GM13977 (cell line): ENCODE measurements at places on chromosomes 7 and 10.

DNA sequence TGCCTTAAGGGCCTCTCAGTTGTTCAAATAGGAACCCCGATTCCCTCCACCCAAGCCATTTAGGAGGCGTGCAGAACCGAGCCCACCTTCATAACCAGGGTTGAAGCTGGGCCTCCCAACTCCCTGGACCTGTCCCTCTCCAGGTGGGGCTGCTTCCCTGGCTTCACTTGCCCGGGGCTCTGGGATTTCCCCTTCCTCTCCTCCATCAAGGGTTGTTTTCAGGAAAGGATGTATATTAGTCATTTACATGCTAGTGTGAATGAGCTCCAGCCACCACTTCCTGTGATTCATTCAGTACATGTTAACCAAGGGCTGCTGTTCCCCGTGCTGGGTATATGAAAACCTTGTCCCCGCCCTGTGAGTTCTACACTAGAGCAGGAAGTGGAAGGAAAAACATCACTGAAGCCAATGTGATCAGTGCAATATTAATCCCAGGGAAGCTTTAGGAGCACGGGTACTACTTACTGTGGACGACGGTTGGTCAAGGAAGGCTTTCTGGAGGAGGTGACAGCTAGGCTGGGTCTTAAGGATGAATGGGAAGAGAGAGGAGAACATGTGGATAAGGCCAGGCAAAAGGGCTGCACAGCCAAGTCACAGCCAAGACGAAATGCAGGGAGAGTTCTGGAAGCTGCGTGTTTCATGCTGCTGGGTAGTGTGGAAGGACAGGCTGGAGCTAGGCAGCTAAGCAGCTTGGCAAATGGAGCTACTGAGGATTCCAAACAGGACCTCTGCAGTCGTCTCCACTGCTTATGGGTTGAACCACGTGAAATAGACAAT lies 150.1 kb upstream of the SHH start:
- no peak for DNase-seq

- DNase-seq: no peak
Measured at GRCh38 chr7:31107106-31108090, 55.3 kb downstream of the ADCYAP1R1 start.

DNA sequence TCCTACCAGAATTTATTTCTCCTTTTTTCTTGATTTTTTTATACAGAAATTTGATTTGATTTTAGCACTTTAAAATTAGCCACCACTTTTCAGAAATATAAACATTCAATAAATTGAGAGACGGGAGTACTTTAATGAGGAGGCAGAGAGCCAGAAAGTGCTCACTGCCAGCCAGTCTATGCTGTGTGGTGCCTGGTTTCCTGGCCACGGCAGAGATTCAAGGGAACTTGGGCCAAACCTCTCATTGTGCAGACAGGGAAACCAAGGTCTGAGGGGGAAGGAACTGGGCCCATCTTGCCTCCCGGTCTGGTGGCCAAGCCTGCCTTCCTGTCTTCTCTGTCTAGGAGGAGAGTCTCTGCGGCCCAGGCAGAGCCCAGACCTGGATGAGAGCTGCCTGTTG lies 25.9 kb downstream of the ADAMTS14 start:
- DNase-seq: no peak

DNA sequence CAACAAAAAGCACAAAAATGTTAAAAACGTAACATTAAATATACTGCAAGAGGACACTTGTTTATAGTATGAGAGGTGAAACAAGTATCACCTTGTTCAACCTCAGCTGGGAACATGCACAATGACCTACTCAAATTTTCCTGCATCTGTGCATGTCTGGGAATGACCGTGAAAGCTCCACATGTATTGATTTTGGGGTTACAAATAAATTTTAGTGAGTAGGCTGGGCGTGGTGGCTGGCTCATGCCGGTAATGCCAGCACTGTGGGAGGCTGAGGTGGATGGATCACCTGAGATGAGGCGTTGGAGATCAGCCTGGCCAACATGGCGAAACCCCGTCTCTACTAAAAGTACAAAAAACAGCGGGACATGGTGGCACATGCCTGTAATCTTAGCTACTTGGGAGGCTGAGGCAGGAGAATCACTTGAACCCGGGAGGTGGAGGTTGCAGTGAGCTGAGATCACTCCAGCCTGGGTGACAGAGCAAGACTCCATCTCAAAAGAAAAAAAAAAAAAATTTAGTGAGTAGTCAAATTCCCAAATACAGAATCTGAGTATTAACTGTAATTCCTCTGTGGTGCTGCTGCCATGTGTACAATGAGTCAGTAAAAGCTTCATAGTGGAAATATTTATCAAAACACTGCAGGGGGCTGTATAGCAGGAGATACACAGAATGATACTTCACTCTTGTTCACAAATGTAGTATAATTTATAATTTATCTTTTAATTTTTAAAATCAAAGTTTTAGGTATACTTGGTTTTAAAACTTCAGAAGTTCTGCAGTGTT lies 41.1 kb downstream of the SUGCT start:
- no peak for DNase-seq

- peak; percentile 17 for DNase-seq
Measured at GRCh38 chr7:69738396-69738951, 140.2 kb downstream of the AUTS2 start.

- DNase-seq: no peak
Measured at GRCh38 chr7:73858807-73859206, 2.2 kb upstream of the TMEM270 start.

DNA sequence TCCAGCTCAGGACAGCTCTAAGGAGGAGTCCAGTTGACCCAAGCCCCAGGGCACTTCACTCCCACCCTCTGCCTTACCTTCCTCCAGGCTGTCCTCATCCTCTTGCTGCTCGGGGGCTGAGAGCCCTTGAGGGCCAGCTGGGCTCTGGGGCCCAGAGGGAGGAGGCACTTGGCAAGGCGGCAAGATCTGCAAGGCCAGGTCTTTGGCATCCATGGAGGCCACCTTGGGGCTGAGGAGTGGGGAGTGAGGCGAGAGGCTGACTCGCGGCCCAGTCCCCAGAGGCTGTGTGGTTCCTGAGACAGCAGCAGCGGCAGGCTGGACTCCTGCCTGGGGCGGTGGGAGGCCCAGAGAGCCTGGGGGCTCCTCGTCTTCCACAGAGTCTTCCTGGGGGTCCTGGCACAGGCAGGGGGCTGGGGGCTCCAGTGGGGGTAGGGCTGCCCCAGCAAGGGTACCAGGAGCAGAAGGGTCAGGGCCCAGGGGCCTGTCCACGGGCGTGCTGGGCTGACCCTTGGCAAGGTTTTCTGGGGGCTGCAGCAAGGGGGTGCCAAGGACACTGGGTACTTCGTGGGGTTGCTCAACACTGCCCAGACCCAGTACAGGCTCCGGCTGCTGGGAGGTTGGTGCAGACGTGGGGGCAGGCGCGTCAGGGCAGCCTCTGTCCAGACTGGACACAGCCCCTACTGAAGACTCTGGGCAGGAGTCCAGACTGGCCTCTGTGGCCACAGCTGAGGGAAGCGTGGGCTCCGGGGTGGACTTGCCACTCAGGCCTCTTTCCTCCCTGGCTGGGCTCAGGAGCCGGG lies 6.5 kb downstream of the NACAD start:
- DNase-seq: no peak

GRCh38 chr7:35374858-35375257 lies 121.0 kb upstream of the TBX20 start:
- no peak for DNase-seq

DNA sequence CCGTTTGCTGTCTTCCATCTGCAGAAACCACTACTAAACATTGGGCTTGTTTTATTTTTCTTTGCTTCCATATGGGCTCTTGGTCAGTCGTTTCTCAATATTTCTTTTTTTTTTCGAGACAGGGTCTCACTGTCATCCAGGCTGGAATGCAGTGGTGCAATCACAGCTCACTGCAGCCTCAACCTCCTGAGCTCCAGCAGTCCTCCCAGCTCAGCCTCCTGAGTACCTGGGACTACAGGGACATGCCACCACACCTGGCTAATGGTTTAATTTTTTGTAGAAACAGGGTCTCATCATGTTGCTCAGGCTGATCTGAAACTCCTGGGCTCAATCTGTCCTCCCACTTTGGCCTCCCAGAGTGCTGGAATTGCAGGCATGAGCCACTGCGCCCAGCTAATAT lies 163.1 kb downstream of the LYZL1 start:
- no peak for DNase-seq

- DNase-seq: no peak
Measured at GRCh38 chr7:30817371-30817767, 46.2 kb downstream of the MINDY4 start.

GRCh38 chr10:124605001-124605370 lies 139.2 kb downstream of the FAM53B start:
- DNase-seq: no peak

DNA sequence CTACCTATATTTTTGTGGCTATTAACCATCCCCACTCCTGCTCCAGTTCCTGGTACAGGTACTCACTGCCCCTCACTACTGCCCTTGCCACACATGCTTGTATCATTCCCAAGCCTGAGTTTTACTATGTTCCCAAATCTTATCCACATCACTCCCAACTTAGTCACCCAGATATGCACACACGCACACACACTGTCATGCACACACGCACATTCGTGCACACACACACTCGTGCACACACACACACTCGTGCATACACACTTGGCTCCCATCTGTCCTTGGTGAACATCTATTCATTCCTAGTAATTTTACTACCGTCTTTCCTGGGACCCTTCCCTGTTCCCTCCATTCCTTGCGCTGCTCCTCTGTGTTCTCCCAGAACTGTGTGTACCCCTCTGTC lies 287.2 kb upstream of the RNF32 start:
- no peak for DNase-seq

DNA sequence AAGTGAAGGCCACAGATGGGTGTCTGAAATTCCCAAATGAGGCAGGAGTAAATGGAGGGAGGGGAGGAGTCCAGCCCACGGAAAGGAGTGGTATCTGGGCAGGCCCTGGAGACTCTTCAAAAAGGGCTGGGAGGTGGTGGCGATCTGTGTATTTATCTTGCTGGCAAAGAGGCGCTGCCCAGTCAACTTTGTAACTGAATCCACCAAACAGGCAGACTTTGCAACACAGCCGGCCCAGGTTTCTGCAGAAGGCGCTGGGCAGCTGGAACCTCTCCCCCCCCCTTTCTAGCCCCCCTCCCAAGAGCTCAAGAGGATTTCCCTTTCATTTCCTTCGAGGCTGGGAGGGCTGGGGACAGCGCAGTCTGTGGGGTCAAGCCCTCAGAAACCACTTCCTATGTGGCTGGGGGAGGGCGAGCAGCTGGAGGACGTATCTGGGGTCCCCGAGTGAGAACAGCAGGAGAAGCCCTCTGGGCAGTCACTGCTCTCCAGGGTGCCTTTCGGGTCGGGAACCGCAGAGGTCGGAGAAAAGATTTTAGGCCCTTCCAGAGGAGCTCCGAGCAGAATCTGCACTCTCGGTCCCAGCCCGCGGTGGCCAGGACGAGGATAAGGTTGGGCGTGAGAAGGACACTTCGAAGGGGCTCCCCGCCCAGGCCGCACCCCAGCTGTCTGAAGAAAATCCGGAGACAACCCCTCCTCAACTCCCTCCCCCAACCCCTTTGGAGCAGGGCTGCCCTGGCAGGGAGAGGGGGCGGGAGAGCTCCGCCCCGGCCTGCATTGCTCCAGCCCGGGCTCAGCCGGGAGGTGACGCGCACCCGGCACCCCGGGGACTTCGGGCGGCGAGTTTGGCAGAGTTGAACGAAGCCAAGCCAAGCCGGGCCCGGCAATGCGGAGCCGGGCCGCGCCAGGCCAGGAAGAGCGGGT lies 965 bp downstream of the ZCCHC24 start:
- DNase-seq: peak; percentile 63

GRCh38 chr10:3716093-3716492 lies 68.9 kb downstream of the KLF6 start:
- no peak for DNase-seq

DNA sequence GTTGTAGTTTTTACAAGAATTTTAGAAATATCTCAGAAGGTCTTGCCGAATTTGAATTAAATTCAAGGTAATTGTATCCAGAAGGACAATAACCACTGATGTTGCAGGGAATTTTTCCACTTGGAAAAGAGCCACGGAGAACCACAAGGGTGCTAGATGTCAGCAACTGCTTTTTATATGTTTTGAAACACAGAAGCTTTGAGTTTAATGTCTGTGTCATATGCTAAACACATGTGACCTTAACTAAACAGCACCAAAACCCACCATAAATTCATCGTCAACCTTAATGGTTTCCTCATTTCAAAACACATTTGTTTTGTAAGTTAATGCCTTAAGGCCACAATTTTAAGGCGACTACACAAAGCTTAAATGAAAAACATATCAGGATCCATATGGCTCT lies 106.9 kb downstream of the COL28A1 start:
- DNase-seq: no peak

DNA sequence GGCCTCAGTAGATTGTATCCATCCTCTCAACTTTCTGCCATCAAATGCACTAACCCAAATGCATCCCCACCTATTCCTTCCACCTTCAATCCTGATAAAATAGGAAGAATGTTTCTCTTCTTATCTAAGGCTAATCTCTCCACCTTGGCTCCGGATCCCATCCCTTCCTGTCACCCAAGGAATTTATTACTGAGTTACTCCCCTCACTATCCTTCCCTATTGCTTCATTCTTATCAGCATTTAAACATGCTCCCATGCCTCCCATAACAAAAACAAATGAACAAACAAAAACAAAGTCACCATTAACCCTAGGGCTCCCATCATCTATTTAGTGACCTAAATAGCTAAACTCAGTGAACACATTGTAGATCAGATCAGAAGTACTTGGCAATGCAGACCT lies 25.3 kb downstream of the AASS start:
- DNase-seq: no peak

- DNase-seq: no peak
Measured at GRCh38 chr7:22709857-22710256, 17.1 kb upstream of the IL6 start.

GRCh38 chr7:122831436-122831835 lies 54.8 kb downstream of the CADPS2 start:
- no peak for DNase-seq

- DNase-seq: no peak
Measured at GRCh38 chr10:61937631-61938351, 36.3 kb downstream of the ARID5B start.
